ENCODE measurements at places on chromosomes 4 and X.

GRCh38 chr4:95909211-95909610, 69.3 kb downstream of the PDHA2 start:
- no peak for DNase-seq

DNA sequence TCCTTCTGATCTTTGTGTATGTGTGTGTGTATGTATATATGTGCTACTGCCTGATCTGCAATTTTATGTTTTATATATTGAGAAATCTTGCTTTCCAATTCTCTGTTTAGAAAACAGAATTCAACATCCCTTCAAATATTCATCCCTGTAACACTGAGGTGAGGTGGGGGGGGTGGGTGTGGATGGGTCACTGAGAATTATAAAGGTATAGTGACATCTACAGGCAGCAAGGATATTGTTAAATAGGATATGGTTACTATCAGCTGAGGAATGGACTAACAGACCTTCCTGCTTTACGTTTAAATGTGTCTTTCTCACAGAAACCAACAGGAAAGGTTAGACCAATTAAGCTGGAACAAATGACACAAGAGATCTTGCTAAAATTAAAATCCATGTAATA, 19.0 kb upstream of the MAGEB2 start:
- DNase-seq: no peak

DNA sequence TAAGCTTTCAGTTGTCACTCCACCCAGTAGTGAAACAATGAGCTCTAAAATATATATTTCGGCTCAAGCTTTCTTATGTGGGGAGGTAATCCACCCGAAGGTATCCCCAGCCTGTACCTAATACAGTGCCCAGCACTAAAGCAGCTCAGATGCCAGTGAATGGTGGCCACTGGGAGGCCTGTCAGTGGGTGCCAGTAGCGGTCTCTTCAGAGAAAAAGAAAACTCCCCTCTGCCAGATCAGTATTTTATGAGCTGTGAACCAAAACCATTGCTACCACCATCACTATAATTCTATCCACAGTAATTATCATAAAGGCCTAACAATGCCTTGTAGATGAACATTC, 835 bp upstream of the NFKB1 start:
- DNase-seq: no peak

DNA sequence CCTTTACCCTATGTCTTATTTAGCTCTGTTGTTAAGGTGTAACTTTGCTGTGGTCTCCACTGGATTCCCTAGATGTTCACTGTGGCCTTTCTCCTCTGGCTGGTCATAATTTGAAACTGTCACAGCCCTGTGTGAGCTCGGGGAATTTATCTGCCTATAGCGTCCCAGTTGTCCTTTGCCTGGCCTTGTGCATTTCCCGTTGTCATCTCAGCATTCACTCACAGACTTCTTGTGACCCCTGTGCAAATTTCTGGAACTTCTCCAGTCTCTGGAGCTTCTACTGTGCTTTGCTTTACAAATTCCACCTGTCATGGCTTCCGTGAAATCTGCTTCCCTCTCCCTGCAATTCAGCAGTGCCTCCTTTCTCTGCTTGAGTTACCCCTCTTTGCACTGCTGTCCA, 106.7 kb downstream of the WWC2 start:
- no peak for DNase-seq

DNA sequence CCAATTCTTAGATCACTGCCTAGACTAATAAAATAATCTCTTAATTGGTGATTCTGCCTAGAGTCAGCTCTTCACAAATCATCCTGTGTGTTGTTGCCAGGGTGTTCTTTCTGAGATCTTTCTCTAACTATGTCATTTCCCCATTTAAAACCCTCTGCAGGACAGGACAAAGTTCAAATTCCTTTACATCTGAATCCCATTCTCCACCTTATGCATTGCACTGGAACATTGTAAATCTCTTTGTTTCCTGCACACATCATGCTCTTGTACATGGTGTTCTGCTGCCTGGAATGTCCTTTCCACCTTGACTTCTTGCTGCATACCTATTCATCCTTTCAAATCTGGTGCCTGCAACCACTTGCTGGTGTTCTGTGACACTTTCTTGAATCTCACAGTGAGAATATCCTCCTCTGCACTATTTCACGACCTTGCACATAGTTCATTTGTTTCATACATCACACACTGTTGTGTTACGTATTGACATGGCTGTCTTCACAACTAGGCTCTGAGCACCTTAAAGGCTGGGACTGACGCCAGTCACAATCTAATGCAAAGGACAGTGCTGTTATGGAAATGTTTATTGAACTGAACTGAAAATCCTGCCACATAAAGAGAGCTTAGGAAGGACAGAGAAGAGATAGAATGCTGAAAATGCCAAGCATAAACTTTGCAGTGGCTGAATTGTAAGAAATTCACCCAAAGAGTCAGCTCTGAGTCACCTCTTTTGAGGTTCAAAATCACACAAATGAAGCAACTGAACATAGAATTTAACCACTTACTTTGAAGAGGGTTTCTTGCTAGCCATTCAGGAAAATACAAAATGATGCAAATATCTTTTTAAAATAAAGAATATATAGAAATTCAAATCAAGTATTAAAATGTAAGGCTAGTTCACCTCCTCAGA, 26.4 kb upstream of the SMIM14 start:
- no peak for DNase-seq
